Liver (tissue), 10 donors: ENCODE measurements at places on chromosomes 16 and 17. TPM values are rescaled to one million over a fixed set of nuclear protein-coding genes. Genes with fewer than 3 reads are reported as not detected.

DNA sequence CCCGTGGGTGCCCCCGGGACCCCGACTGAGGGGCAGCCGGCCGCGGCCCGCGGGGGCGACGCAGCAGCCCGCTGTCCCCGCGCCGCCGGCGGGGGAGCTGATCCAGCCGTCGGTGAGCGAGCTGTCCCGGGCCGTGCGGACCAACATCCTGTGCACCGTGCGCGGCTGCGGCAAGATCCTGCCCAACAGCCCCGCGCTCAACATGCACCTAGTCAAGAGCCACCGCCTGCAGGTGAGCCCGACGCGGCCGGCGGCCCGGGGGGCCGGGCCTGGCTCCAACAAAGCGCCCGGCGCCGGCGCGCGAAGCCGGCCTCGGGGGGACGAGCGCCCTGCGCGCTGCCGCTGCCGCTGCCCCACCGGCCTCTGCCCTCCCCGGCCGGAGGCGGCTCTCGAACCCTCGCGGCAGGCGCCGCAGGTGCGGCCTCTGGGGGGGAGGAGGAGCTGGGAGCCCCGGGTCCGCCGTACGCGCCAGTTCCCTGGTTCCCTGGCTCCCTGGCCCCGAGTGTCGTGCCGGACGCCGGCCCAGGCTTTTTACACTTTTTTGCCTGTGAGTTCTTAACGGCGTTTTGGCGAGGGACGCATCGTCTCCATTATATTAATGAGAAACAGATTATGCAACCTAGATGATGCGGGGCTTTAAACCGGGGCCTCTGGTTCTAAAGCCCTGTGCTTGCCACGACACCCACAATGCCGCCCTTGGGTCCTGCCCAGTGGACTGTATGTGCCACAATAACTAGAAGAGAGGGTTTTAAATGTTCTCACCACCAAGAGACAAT, 521 bp downstream of the ATMIN start:
- H3K4me1 ChIP-seq, result peaks cover 16% of the 10 kb centered on the region
- H3K27me3 ChIP-seq, result no peaks in the 10 kb centered on the region
- peaks cover under 1% of the 10 kb centered on the region for H3K36me3 ChIP-seq
- DNase-seq, result peak; percentile 54

DNA sequence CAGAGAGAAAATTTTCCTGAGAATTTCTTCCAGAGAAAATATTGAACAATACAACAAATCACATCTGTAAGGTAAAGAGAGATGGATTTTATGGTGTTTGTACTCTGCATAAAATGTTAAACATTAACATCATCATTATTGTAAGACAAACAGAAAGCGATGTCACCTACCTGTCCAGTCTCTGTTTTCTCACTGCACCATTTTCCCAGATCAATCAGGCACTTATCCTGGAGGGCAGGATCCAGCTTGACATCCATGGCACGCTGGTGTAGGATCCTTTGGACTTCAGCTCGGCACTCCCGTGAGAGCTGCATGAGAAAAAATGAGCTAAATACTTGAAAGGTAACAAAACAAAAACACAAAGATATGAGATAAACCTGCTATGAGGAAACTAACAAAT, 55.9 kb upstream of the CLEC18B start:
- no peak for DNase-seq
- H3K27me3 ChIP-seq, result no peaks in the 10 kb centered on the region
- H3K27ac ChIP-seq, result no peak overlapping the region
- H3K36me3 ChIP-seq, result peaks cover 35% of the 10 kb centered on the region

DNA sequence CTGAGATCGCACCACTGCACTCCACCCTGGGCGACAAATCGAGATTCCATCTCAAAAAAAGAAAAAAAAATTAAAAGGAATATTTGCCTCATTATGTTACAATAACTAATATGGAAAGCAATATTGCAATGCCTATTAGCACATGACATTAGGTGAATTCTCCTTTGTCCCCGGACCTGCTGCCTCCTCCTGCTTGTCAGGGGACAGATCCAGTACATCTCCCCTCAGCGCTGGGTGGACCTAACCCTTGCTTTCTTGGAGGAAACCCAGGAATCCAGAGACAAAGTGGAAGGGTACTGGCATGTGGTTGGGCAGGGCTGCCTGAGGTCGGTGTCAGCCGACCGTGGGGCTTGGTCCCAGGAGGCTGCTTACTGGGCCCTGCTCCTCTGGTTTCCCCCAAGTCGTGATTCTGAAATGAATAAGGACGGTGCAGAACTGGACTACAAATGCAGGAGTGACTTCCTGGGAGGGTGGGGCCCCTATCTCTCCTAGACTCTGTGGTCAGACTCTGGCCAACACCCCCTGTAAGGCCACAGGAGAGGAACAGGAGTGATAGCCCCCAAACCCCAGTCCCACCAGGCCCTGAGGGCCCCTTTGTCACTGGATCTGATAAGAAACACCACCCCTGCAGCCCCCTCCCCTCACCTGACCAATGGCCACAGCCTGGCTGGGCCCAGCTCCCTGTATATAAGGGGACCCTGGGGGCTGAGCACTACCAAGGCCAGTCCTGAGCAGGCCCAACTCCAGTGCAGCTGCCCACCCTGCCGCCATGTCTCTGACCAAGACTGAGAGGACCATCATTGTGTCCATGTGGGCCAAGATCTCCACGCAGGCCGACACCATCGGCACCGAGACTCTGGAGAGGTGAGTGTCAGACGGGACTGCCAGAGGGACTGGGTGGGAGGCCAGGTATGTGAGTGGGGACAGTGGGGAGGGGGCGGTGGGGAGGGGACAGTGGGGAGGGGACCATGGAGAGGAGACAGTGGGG, at the start of gene HBZ:
HBZ (plus strand) TSS at position 504 of the 988 bp plus-strand sequence; CDS start at position 770, 266 bp downstream.
- no peaks in the 10 kb centered on the region for H3K27me3 ChIP-seq
- H3K4me3 ChIP-seq, result no peak within 1 kb of the TSS
- no peak for DNase-seq
- H3K27ac ChIP-seq, result no peak within 1 kb of the TSS

GRCh38 chr17:79294459-79295071, 219.9 kb downstream of the ENGASE start:
- H3K36me3 ChIP-seq, result no peaks in the 10 kb centered on the region
- no peak overlapping the region for H3K4me3 ChIP-seq
- no peaks in the 10 kb centered on the region for H3K4me1 ChIP-seq
- DNase-seq, result peak; percentile 75
- no peaks in the 10 kb centered on the region for H3K27me3 ChIP-seq

- H3K4me1 ChIP-seq, result no peaks in the 10 kb centered on the region
- no peaks in the 10 kb centered on the region for H3K27me3 ChIP-seq
- H3K36me3 ChIP-seq, result peaks cover 14% of the 10 kb centered on the region
- H3K4me3 ChIP-seq, result no peak overlapping the region
- H3K27ac ChIP-seq, result no peak overlapping the region
These were observed 36.4 kb downstream of the PSME3IP1 start for GRCh38 chr16:57149391-57149790.

RGS11 gene
- total RNA-seq, result 1.6 TPM

DNA sequence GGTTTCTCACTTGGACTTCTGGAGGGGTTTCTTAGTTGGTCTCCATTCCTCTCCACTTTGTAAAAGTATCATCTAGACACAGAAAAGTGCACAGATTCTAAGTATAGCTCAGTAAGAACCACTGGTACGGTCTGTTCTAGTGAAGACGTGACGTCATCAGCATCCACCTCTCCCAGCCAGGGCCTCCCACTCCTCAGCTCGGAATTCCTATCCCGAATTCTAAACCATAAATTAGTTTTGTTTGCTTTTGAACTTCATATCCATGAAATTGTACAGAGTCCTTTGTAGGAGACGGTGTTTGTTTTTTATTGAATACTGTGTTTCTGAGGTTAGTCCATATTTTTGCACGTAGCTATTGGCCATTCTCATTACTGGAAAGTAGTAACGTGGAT, 25.5 kb downstream of the FOXK2 start:
- no peak for DNase-seq
- H3K4me3 ChIP-seq, result no peak overlapping the region
- H3K36me3 ChIP-seq, result no peaks in the 10 kb centered on the region
- no peaks in the 10 kb centered on the region for H3K27me3 ChIP-seq
- H3K27ac ChIP-seq, result no peak overlapping the region

DNA sequence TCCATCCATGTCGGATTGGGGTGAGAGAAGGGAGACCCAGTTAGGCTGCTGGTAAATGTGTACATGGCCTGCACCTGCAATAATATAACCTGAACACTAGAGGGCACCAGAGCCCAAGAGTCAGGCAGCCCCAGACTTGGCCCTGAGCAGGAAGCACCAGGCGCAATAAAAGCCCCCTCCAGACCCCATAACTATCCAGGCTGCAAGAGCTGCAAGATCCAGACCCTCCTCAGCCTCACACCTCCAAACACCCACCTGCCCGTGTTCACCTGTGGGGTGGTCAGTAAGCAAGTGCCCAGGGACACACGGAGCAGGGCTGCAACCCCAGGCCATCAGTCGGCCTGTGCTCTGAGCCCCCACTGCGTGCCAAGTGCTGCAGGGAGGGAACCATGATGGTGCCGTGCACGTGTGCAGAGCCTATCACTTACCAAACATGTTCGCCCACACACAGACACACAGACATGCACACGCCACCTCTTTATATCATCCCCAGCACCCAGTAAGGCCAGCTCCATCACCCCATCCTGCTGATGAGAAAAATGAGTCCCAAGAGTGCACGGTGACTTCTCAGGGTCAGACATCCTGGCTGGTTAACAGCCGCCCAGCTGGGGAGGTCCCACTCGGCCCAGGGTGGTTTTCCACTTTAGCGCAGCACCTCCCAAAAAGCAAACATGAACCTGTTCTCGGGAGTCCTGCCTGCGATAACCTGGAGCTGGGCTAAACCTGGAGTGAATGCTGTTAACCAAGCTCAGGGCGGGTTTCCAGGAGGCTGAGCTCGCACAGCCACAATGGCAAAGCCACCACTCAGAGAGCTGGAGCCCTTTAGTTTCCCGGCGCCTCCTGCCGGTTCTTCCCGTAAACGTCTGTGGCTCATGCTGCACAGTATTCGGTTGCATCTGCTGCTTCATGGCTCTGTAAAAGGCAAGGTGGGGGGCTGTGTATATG, 439.8 kb downstream of the SOX9 start:
- no peak overlapping the region for H3K27ac ChIP-seq
- no peaks in the 10 kb centered on the region for H3K4me1 ChIP-seq

GRCh38 chr16:14110728-14111251, 39.7 kb downstream of the MRTFB start:
- no peak overlapping the region for H3K4me3 ChIP-seq
- peaks cover 18% of the 10 kb centered on the region for H3K4me1 ChIP-seq
- no peak for DNase-seq
- no peaks in the 10 kb centered on the region for H3K36me3 ChIP-seq
- H3K27ac ChIP-seq, result no peak overlapping the region

DNA sequence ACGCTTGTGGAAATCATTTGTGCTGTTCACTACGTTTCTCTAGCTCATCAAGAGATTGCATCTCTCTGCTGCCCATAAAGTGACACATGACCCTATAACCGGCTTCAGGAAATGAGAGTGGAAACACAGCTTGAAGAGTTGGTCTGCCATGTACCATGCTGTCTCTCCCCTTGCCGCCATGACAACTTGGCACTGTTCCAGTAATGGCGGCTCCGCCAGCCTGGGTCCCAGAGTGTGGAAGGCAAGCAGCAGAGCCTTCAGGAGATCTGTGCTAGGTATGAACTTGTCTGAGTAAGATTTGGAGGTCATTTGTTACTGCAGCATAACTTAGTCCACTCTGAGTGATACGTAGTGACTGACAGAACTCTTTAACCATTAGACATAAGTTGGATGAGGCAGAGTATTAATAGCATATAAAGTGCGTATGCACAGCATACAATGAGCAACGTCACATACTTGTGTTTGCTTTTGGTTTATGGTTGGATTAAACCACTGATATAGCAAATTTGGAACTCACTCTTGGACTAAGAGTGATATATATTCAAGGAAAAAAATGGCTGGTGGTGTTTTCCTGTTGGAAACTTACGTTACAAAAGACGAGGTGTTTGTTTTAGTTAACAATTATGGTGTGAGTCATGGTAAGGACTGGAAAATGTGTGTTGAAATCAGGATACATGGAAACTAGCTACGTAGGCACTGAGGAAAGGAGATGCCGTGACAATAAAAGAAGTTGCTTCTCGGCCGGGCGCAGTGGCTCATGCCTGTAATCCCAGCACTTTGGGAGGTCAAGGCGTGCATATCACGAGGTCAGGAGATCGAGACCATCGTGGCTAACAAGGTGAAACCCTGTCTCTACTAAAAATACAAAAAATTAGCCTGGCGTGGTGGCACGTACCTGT, 24.4 kb upstream of the PMP22 start:
- H3K27me3 ChIP-seq, result peaks cover 2% of the 10 kb centered on the region
- H3K27ac ChIP-seq, result no peak overlapping the region
- no peak overlapping the region for H3K4me3 ChIP-seq
- H3K4me1 ChIP-seq, result no peaks in the 10 kb centered on the region
- H3K36me3 ChIP-seq, result no peaks in the 10 kb centered on the region
- DNase-seq, result no peak

- H3K27me3 ChIP-seq, result no peaks in the 10 kb centered on the region
- H3K36me3 ChIP-seq, result no peaks in the 10 kb centered on the region
- no peaks in the 10 kb centered on the region for H3K4me1 ChIP-seq
- no peak overlapping the region for H3K4me3 ChIP-seq
These were observed 230.6 kb downstream of the C16orf95 start for GRCh38 chr16:87086575-87086974.

IGFBP4 gene
- total RNA-seq, result 74.1 TPM

STH gene
- not detected for total RNA-seq

DNA sequence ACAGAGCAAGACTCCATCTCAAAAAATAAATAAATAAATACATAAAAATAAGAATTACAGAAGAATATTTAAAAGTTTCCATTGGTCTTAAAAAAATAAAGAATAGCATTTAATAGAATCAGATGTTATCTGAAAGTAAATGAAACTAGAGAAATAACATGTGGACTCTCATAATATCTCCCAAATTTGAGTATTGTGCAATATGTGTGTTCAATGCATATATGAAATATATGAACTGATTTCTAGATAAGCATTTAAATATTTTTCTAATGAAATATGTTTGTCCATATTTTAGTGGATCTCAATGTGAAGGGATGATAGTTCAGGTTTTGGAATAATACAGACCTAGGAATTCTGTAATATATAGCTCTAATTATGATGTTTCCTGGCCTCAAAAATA, 265.9 kb upstream of the PMFBP1 start:
- no peaks in the 10 kb centered on the region for H3K36me3 ChIP-seq
- no peak overlapping the region for H3K4me3 ChIP-seq
- DNase-seq, result no peak
- no peak overlapping the region for H3K27ac ChIP-seq
- H3K4me1 ChIP-seq, result no peaks in the 10 kb centered on the region
- H3K27me3 ChIP-seq, result no peaks in the 10 kb centered on the region

GRCh38 chr17:18381953-18382245, 4.3 kb downstream of the EVPLL start:
- DNase-seq, result no peak
- H3K36me3 ChIP-seq, result no peaks in the 10 kb centered on the region
- H3K4me1 ChIP-seq, result peaks cover 12% of the 10 kb centered on the region
- no peak overlapping the region for H3K4me3 ChIP-seq
- H3K27me3 ChIP-seq, result no peaks in the 10 kb centered on the region

ITGAD gene
- 2.0 TPM for total RNA-seq

GRCh38 chr16:57730771-57731730, 4.5 kb upstream of the KATNB1 start:
- no peaks in the 10 kb centered on the region for H3K36me3 ChIP-seq
- H3K4me3 ChIP-seq, result no peak overlapping the region
- peaks cover 4% of the 10 kb centered on the region for H3K4me1 ChIP-seq
- no peak for DNase-seq
- H3K27me3 ChIP-seq, result no peaks in the 10 kb centered on the region
